SIG-M5 (cell line): ENCODE measurements at places on chromosomes 3 and 15.

- no peak for DNase-seq
Measured at GRCh38 chr3:195895861-195896360, 12.4 kb downstream of the TNK2 start.

DNA sequence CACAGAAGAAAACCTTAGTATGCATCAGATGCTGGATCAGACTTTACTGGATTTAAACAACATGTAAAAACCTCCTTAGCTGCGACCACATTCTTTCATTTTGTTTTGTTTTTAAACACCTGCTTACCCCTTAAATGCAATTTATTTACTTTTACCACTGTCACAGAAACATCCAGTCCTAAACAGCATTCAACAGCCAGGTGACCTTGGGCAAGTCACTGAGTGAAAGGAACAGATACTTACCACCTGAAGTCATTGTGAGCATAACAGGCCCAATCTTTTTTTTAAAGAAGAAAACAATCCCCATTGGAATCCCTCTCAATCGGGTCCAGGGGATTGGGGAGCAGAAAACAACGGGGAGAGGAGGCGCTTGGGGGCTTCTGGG is 390 bp downstream of the STARD5 start:
- DNase-seq, result no peak

DNA sequence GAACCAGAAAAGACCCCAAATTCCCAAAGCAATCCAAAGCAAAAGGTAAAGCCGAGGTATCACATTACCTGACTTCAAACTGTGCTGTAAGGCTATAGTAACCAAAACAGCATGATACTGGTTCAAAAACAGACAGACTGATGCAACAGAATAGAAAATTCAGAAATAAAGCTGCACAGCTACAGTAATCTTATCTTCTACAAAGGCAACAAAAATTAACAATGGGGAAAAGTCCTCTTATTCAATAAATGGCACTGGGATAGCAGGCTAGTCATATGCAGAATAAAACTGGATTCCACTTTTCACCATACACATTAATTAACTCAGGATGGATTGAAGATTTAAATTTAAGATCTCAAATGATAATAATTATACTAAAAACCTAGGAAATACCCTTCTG is 392.6 kb upstream of the CBLB start:
- no peak for DNase-seq

GRCh38 chr15:69074843-69075224 is 60.3 kb downstream of the NOX5 start:
- DNase-seq, result no peak

DNA sequence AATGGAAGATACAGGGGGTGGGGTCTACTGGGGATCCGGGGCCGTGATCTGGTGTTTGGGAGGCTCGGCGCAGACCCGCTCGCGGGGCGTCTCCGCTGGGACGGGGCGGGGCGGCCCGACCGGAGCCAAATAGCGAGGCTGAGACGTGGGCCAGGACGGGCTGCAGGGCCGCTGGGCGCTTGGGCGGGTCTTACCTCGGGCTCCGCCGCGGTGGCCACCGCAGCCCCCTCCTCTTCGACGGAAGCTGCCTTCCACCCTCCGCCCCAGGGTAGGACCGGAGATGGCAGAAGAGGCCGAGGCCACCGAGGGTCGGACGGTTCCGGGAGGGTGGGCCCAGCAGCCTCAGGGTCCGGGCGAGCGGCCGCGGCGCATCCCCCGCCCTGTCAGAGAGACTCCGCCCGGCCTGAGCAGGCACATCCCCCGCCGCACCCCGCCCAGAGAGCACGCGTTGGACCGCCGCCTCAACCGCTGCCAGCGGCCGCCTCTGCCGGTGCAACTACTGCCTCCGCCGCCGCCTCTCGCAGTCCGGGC is 399 bp downstream of the MYO9A start:
- DNase-seq, result no peak

- no peak for DNase-seq
Measured at GRCh38 chr15:86155551-86155950, 75.9 kb downstream of the AGBL1 start.

- DNase-seq, result no peak
Measured at GRCh38 chr3:42829628-42830436, 20.6 kb downstream of the ACKR2 start.

DNA sequence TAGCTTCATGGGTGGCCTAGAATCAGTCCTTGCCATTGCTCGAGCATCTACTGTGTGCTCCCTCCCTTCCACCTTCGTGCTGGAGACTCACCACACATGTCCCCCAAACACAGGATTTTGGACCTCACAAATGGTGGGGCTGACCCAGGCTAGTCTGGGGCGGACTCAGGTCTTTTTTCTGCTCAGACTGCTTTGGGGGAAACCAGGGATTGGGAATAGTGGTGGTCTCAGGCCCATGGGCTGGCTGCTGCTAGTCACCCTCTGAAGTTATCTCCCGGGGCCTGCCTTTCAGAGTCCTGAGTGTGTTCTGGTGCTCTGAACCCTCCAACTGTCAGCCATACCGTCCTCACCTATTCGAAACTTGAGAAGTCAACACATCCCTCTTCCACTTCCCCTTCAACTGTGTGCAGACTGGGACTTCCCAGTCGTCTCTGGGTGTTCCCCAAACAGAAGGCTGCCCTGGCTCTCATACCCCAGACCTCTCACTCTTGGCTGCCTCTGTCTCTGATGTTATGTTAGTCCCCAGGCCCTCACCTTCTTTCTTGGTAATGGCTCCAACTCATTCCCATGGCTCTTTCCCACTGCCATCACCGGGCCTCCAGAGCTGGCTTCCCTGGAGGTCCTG is 46.0 kb downstream of the PPCDC start:
- no peak for DNase-seq

- no peak for DNase-seq
Measured at GRCh38 chr3:142165194-142165593, 15.8 kb upstream of the TFDP2 start.

DNA sequence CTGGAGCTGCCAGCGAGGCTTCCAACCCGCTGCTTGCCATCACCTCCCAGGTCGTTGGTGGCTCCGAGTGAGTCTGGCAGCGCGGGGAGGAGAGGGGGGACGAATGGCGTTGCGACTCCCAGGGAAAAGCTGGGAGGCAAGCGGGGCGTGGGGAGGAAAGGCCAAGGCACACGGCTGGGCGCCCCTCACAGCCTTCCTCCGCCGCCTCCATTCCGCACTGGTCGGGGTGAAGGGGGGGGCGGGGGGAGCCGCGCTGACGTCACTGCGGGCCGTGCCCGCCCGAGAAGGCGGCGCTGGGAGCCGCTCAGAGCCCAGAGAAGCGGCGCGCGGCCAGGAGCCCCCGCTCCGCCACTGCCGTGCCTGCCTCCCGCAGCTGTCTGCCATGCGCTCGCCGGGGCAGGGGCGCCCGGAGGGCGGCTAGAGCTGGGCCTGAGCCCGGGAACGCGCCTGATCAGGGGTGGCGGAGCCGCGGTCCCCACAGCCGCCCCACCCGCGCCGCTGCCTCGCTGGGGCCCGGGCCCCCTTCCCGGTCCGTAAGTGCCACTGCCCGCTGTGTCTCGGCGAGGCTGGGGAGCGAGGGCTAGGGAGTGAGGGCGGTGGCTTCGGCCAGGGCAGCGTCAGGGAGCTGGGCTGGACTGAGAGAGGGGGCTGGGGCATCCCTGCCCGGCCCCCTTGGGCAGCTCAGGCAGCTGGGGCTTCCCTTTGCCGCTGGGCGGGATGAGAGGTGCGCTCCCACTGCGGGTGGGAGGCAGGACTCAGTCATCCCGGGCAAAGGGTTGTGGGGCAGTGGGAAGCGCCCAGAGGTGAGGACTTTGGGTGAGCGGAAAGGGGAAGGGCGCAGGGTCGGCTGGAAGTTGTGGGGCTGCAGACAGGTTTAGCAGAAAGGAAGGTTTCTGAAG is 27.8 kb upstream of the POLG start:
- no peak for DNase-seq

DNA sequence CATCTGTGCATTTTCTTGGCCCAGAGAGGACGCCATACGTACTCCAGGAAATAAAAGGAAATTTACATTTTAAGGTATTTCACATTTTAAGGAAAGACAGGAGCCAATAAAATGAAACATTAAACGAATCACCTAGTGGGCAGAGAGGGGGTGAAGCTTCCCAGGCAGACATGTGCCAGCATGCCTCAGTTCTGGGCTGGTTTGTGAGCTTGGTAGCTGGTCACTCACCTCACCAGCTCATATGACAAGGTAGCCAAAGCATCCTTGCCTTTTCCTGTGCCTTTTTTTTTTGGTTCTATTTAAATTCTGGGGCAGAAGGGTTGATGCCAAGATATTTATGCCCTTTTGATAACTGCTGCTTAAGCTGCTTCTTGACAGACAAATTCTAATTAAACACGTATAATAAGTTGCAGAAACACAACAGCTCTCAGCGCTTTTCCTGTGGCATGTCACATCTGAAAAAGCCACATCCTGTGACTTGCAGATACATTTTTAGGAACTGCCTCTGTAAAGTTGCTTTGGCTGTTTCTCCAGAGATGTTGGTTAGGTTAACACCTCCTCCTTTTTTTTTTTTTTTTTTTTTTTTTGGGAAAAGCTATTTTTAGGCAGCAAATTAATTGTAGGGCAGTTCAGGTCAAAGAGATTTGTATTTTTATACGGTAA is 218.6 kb downstream of the PDCD6IP start:
- DNase-seq, result peak; percentile 15

DNA sequence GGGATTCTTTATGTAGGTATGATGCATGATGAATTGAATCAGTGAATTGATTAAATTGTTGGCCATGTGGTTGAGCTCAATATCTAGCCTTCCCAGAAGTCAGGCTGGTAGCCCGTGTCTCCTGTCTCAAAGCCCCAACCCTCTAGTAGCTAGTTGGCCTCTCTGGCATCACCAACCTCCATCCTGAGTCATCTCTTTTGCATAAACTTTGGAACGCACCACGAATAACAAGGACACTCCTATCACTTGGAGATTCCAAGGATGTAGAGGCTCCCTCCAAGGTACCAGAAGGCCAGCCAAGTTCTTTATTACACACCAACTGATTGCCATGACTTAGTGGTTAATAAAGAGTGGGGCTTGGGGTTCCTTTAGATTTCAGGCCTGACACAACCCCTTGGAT is 148.4 kb downstream of the APBA2 start:
- DNase-seq, result no peak

GRCh38 chr15:100192097-100193080 is 149.4 kb downstream of the ADAMTS17 start:
- no peak for DNase-seq

DNA sequence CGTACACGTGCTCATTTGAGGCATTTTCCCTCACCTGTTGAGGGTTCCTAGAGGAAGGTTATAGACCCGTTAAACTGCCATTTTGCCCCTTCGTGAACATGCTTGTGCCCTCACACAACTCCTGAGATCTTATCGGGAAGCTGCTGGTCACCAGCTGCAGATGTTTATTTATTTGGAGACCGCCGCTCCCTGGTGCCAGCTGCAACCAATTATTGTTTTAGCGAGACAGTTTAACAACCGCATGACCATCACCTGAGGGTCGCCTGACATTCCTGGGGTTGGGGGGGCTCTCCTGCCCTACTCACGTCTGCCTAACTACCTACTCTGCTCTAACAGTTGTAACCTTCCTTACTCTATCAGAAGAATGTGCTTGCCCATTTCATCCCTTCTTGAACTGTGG is 292.5 kb downstream of the MCTP2 start:
- no peak for DNase-seq

DNA sequence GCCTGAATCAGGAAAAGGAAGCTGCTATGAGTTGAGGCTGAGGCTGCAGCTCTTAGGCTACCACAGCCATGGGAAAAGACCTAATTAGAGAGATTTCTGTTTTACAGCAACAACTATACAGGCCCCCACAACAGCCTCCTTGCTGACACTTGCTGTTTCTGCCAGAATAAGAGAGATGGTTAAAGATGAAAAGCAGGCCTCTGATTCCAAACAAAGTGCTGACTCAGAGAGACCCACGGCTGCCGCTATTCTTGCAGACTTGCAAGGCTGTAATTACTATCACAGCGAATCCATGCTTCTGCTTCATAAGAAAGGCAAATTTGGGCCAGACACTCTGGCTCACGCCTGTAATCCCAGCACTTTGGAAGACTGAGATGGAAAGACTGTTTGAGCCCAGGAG is 41.8 kb downstream of the MCF2L2 start:
- DNase-seq, result no peak

DNA sequence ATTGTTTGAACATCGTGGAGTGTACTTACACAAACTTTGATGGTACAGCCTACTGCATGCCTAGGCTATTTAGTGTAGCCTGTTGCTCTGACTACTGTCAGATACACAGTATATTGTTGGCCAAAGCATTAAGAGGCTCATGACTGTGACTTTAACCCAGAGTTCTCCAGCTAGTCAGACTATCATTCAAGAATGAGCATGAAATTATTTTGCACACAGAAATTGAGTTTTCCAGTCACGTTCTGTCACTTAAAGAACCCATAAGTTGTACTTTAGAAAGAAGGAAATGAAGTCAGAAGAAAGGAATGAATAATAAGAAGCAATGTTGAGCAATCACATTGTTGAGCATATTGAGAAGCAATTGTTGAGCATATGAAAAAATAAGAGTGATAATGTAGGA is 37.6 kb upstream of the SLC22A13 start:
- DNase-seq, result no peak

- DNase-seq, result no peak
Measured at GRCh38 chr15:69116391-69116790, 44.0 kb upstream of the GLCE start.
